ENCODE measurements at places on chromosomes 5 and 9. TPM values are rescaled to one million over a fixed set of nuclear protein-coding genes. Genes with fewer than 3 reads are reported as not detected.

DNA sequence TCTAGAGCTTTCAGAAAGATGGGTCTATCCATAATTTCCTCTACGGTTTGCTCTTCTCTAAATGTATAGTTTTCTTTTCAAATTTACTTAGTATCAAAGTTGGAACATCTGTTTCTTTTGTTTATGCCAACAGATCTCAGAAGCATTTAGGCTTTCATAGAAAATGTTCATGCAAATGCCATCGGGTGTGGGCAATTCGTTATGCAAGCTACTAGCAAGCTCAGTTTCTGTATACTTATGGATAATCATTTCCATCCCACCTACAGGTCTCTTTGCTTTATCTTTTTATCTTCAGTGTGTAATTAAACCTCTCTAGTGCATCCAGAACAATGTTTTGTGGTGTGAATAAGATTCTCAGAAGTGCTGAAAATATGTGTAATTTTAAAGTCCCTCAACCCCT lies 59.9 kb downstream of the NUDT12 start:
- DNase-seq, result no peak

The GTF3C4 gene
- total RNA-seq, result 11.7 TPM

DNA sequence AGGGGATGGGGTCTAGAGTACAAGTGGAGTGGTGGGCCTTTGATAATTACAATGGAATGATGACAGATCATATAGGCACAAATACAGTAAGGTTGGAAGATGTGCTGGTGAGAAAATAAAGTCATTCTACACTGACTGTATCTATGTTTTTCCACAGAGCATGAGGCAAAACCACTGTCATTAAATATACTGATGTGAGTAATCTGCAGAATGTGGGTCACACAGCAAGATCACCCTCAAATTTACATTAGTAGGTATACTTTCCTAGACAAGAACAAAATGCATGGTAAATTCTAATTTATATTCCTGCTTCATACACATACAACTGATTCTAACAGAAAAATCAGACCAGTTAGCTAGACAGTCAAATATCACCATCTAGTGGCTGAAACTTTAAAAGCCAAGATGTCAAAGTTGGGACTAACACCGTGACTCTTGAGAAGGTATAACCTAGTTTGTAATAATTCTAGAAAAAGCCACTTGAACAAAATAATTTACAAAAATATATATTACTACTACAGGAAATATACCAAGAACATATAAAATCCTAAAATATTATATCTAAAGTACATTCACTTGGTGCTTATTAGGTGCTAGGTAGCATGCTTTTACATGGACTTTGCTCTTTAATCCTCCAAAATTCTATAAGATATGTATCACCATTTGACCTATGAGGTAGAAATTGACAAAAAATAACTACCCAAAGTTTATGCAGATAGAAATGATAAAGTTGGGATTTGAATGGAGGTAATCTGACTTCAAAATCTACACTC lies 19.5 kb downstream of the TTC33 start:
- no peak for DNase-seq

The KIF4B gene
- total RNA-seq, result not detected

- DNase-seq, result no peak
Observed at GRCh38 chr5:62779010-62779422, 200.4 kb downstream of the LRRC70 start.

DNA sequence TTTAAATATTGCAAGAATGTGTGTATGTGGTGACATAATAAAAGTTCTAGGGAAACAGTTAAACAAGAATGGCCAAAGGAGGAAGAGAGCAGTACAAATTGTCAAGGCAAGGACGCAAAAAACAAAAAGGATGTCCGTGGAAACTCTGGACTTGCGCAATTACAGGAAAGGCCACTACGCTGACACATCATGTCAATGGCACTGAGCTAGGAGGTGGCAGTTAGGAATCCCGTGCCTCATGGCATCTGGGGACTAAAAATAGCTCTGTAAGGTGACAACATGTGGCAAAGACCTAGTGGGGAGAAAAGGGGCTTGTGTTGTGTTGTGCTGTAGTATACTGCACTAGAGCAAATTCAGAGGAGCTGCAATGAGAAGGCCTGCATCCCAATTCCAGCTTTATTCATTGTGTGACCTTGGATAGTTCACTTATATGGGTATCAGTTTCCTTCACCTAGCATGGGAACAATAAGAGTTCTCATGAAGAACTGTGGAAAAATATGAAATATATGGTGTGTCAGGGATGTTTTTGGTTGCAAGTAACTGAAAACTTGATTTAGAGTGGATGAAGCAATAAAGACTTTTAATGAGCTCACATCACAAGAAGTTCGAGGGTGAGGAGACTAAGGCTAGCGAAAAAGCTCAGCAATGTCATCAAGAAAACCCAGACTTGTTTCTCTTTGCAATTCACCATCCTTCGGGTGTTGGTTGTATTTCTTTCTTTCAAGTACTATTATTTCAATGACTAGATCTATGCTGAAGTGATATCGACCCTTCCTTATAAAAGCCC lies 124.1 kb upstream of the STC2 start:
- peak; percentile 61 for DNase-seq

DNA sequence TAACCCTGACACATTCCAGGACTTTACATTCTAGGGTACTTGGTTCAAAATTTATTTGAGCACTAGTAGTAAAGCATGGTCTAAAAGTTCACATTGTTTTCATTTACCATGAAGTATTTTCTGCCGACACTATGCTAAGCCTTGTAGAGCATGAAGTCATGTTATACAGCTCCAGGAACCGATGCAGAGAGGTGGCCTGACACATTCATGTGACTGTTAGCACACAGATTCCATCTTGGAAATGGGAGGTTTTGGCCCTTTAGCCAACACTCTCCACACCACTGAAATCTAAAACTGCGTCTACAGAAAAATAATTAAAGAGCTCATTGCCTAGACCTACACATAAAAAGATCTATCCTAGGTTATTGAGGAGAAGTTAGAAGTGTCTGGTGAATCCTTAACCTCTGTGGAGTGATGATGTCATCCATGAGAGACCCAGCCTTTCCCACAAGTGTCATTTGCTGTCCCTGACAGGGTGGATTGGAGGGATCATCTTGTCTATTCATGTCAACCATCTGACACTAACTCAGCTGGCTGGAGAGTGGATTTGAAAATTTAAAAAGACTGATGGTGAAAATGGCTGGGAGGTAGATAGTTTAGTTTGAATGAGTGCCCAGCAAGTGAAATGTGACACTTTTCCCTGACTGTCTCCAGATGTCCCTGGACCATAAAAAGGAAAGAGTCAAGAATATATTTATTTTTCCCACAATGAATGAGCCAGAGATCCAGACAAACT lies 1.3 kb downstream of the RANBP3L start:
- no peak for DNase-seq

DNA sequence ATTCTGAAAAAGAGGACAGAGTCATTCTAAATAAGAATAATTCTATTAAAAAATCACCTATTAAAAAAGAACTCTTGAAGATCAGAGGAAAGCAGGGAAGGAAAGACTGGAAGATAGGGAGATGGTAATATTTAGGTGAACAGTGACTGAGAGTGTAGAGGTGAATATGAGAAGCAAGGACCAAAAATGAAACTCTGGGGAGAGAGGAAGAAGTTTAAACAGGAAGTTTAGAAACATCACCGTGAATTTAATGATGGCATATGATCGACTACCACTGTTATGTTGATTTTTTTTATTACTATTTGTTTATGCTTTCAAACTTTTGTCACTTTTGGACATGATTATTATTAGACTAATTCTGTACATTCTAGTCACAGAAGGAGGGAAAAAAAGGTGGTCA lies 1.7 kb upstream of the SPINK6 start:
- DNase-seq, result no peak

- DNase-seq, result no peak
Observed at GRCh38 chr5:90915393-90915792, 356.8 kb downstream of the ADGRV1 start.

GRCh38 chr9:101586651-101587050 lies 8.1 kb downstream of the PPP3R2 start:
- DNase-seq, result no peak

DNA sequence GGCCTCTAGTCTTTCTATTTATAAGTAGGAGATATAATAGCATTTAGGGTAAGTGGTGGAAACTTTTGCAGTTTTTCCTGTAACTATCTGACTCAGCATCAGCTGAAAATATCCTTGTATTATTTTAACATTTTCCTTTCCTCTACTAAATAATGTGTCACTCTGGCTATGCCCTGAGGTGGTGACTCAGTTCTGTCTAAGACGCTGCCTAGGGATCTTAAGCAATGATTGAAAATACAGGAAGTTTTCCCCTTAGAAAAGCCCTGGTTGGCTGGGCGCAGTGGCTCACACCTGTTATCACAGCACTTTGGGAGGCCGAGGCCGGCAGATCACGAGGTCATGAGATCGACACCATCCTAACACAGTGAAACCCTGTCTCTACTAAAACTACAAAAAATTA lies 9.3 kb upstream of the EDIL3 start:
- no peak for DNase-seq

The ST8SIA4 gene
- 17.7 TPM for total RNA-seq

DNA sequence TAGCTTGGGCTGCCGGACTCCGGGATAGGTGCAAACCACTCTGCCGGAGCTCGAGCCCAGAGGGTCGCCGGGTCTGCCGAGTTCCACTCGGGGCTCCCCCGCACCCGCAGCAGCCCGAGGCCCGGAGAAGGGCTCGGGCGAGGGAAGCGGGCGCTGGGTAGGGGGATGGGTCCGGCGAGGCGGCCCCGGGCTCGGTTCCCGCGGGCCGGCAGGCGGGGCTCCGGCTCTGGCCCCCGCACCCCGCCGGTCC lies 507 bp downstream of the RICTOR start:
- no peak for DNase-seq

GRCh38 chr9:78507037-78507436 lies 210.1 kb downstream of the PSAT1 start:
- no peak for DNase-seq

- DNase-seq, result no peak
Observed at GRCh38 chr5:30908356-30908755, 285.1 kb upstream of the CDH6 start.

GRCh38 chr5:16453609-16454008 lies 12.0 kb downstream of the ZNF622 start:
- no peak for DNase-seq

DNA sequence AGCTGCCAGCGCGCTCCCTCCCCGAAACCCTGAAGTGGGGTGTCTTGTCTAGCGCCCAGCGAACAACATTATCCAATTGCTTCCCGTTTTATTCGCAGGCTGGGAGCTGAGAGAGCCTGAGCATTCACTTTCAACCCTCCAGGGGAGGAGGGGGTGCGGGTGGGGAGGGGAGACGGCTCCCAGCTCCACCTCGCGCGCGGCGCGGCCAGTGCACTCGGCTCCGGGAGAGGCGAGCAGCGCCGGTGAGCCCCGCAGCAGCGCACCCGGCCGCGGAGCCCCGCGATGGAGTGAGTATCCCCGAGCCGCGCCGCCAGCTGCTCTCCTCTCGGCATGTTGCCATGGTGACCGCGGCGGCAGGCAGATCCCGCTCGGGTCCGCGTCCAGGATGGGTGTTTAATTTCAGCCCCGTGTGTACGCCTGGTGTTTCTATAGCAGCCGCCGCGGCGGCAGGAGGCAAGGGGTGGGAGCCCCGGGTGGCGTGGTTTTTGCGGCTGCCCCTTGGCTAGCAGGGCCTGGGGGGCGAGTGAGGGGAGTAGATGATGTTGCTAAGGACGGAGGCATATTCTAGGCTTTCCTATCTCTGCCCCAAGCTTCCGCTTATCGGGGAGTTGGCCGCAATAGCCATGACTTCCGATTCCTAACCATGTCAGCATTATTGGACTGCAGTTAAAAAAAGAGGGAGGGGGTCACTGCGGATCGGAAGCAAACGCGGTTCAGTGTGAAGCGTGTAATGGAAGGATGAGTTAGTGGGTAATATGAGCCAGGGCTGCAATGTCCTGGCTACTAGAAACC lies 139.2 kb upstream of the PALM2AKAP2 start:
- DNase-seq, result peak; percentile 78

GRCh38 chr5:134209477-134210245 lies 16.2 kb downstream of the PPP2CA start:
- DNase-seq, result no peak

DNA sequence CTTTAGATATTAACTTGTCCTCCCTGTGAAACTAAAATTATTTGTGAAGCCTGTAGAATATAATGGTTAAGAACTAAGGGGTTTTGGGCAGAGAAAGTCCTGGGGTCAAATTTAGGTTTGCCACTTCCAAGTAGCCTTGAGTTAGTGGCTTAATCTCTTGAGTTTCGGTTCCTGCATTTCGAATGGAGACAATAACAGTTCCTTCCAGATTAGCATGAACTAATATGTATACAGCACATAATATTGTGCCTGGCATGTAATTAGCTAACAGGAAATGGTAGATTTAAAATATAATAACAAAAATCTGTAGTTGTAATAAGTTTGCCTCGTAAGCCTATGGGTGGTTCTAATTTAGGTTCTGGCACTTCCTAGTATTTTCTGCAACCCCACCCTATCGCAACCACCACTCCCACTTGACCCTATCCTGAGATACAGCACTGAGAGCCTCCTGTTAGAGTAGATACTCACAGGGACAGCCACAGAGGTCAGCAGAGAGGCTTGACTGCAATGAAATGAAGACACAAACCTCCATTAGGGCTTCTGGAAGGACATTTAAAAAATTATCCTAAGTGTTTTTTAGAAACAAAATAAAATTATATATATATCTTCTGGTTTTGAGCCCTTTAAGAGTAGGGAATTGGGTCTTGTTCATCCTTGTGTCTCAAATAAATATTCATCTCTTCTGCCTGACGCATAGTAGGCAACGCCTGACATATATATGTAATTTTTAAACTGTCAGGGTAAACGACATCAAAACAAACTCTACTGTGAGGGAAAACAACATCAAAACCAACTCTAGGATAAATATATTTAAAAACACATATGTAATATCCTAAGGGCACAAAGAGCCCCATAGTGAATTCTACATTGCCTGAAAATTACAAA lies 8.5 kb downstream of the SPINK9 start:
- DNase-seq, result no peak

GRCh38 chr9:120868339-120868675 lies 8.7 kb downstream of the PHF19 start:
- no peak for DNase-seq

- no peak for DNase-seq
Observed at GRCh38 chr5:127758766-127759283, 55.6 kb downstream of the CCDC192 start.

DNA sequence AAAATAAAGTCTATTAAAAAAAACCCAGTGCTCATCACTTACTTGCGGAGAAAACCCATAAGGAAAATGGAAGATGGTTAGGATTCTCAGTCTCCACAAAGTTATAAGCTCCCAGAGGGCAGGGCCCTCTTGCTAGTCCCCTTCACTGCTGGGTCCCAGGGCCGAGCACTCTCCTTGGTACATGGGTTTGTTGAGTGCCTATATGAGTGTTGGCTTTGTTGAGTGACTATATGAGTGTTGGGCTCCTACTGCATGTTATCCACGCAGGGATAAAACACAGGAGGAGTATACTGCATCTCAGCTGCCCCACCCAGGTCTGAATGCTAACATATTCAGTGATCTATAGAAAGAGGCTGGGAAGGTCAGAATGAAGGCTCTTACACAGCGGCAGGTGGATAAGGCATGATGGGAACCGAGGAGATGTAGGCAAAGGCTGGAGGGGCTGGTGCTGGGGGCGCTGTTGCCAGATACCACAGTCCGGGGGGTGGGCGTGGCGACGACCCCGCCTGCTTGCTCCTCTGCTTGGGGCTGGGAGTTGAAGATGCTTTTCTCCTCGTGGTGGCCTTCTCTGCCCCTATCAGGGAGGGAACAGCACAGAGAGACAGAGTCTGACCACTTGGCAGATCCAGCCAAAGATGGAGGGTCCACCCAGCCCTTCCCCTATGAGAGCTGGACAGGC lies 11.6 kb downstream of the ORM2 start:
- DNase-seq, result peak; percentile 52

All from heart left ventricle (tissue), 16 donors.